ENCODE measurements at places on chromosomes 1 and 21. TPM values are rescaled to one million over a fixed set of nuclear protein-coding genes. Genes with fewer than 3 reads are reported as not detected.

The MYOM3 gene
- 86.7 TPM for polyA plus RNA-seq

The ANKRD65 gene
- polyA plus RNA-seq: 1.6 TPM

The CA14 gene
- polyA plus RNA-seq: 0.61 TPM

The MINDY1 gene
- 16.2 TPM for polyA plus RNA-seq

The PGLYRP4 gene
- not detected for polyA plus RNA-seq

The OR2T29 gene
- polyA plus RNA-seq: not detected

The SETSIP gene
- polyA plus RNA-seq: not detected

The TEDDM1 gene
- not detected for polyA plus RNA-seq

The TPTE gene
- not detected for polyA plus RNA-seq

The NBPF19 gene
- 3.0 TPM for polyA plus RNA-seq

The HSD3B2 gene
- polyA plus RNA-seq: not detected

The RAB25 gene
- 0.07 TPM for polyA plus RNA-seq

The HJV gene
- 168 TPM for polyA plus RNA-seq

The ASCL5 gene
- polyA plus RNA-seq: not detected

The GOLT1A gene
- 0.30 TPM for polyA plus RNA-seq

The TYW3 gene
- polyA plus RNA-seq: 7.1 TPM

The MAP3K21 gene
- polyA plus RNA-seq: 0.20 TPM

The TOMM40L gene
- polyA plus RNA-seq: 26.4 TPM

The SLAMF6 gene
- polyA plus RNA-seq: not detected

The FAM72A gene
- 0.18 TPM for polyA plus RNA-seq

The HSD17B7 gene
- polyA plus RNA-seq: 4.7 TPM

The TCHH gene
- 0.03 TPM for polyA plus RNA-seq

The RGS16 gene
- polyA plus RNA-seq: 0.72 TPM

The HTR1D gene
- polyA plus RNA-seq: 0.03 TPM

The RIPK4 gene
- not detected for polyA plus RNA-seq

The VHLL gene
- polyA plus RNA-seq: not detected

The DCST1 gene
- not detected for polyA plus RNA-seq

The GPR52 gene
- 0.08 TPM for polyA plus RNA-seq

The RAD54L gene
- 0.22 TPM for polyA plus RNA-seq

The CD101 gene
- 0.04 TPM for polyA plus RNA-seq

The PCAT6 gene
- 0.14 TPM for polyA plus RNA-seq

The CAMTA1 gene
- polyA plus RNA-seq: 130 TPM

The UTS2 gene
- polyA plus RNA-seq: not detected

The THRAP3 gene
- 92.9 TPM for polyA plus RNA-seq

The NCF2 gene
- polyA plus RNA-seq: 0.51 TPM

The SFN gene
- polyA plus RNA-seq: 0.21 TPM

The C1orf116 gene
- 0.14 TPM for polyA plus RNA-seq

The GRHL3 gene
- polyA plus RNA-seq: 0.08 TPM

The AADACL3 gene
- not detected for polyA plus RNA-seq

The PEAR1 gene
- polyA plus RNA-seq: 4.6 TPM

The C2CD4D gene
- polyA plus RNA-seq: not detected

The TSACC gene
- polyA plus RNA-seq: 0.94 TPM

The CTSE gene
- polyA plus RNA-seq: 0.03 TPM

The C1orf74 gene
- 0.45 TPM for polyA plus RNA-seq

The LRIG2 gene
- polyA plus RNA-seq: 3.1 TPM

The SYT6 gene
- polyA plus RNA-seq: 0.42 TPM

The ASTN1 gene
- 0.04 TPM for polyA plus RNA-seq

The RGS2 gene
- polyA plus RNA-seq: 4.5 TPM

The ADIPOR1 gene
- 75.3 TPM for polyA plus RNA-seq

The TAS1R1 gene
- not detected for polyA plus RNA-seq

The HCRTR1 gene
- polyA plus RNA-seq: 0.12 TPM

The PTCH2 gene
- 0.55 TPM for polyA plus RNA-seq

The PLPP3 gene
- 69.1 TPM for polyA plus RNA-seq

The PTPRC gene
- 0.51 TPM for polyA plus RNA-seq

All from psoas muscle (tissue), 8 donors.